ENCODE measurements at places on chromosomes 1 and 21.

GRCh38 chr1:157096881-157097280 is 2.7 kb downstream of the ETV3L start:
- DNase-seq: no peak

GRCh38 chr1:184170719-184171118 is 119.2 kb downstream of the TSEN15 start:
- DNase-seq: no peak

DNA sequence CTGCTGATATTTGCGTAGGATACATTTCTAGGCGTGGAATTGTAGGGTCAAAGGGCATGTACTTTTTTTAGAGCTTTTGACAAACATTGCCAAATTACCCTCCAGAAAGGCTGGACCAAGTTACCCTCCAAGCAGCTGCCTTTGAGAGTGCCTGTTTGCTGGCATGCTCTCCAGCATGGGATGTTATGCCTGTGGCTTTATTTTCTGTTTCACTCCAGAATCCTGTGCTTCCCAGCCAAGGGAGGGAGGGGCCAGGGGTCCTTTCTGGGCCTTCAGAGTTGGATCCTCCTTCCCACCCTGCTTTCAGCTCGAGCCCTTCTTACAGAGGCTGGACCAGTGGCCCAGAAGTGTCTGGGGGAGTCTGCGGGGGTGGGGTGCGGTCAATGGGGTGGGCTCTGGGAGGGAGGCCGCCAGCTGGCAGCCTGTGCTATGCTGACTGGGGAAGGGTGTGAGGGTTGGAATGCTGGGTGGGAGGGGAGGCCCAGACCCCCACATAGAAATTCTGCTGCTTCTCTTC is 81.2 kb downstream of the EPHB2 start:
- no peak for DNase-seq

DNA sequence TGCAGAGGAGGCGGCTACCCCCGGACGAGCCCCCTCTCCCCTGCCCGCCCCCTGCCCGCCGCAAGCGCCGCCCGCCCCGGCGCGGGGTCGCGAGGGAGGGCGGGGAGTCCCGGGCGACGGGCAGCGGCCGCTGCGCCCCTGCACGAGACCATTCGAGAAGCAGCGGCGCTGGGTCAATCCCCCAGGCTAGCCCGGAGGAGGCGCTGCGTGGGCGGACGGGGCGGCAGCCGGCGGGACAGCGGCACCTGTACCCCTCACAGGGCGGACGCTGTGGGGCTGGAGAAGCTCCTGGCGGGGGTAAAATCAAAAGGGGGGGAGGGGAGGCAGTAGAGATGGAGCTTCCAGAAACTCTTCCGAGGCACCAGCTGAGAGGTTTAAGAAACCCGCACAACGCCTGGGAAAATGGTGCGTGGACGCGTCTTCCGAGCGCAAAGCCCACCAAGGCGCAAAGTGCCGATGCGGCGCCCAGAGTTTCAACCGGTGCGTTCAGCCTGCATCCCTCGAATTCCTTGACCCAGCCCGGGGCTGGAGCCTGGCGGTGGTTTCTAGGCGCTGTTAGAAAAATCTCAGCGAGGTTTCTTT is at the start of gene PLPPR5:
TSS of gene PLPPR5 (minus strand) at position 1 of the 582 bp plus-strand sequence. CDS start 190 bp downstream, outside the sequence.
- DNase-seq: no peak

- DNase-seq: no peak
Measured at GRCh38 chr1:34639701-34640100, 115.1 kb upstream of the GJB5 start.

DNA sequence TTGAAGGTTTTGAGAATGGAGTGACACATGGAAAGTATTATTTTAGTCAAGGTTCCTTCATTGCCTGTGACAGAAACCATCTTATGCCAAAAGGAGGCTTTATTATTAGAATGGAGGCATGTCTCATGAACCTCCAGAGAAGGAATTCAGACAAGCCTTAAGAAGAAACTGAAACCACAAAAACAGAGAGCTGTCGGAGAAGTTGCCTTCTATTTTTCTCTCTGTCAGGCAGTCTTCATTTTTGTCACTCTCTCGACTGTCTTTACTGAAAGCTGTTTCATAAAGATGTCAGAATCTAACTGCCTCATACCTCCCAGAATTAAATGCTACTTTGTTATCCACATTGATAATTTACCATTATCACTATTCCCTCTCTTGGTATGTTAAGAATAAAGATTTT is 434.7 kb upstream of the ADGRL4 start:
- no peak for DNase-seq

Measured in stimulated activated CD8-positive, alpha-beta memory T cell treated with anti-CD3 and anti-CD28 coated beads, Interleukin-2, amount 100 ng/mL, for 1 hour (primary cell).